Suprapubic skin (tissue), 4 donors: ENCODE measurements at places on chromosomes 11 and 22.

DNA sequence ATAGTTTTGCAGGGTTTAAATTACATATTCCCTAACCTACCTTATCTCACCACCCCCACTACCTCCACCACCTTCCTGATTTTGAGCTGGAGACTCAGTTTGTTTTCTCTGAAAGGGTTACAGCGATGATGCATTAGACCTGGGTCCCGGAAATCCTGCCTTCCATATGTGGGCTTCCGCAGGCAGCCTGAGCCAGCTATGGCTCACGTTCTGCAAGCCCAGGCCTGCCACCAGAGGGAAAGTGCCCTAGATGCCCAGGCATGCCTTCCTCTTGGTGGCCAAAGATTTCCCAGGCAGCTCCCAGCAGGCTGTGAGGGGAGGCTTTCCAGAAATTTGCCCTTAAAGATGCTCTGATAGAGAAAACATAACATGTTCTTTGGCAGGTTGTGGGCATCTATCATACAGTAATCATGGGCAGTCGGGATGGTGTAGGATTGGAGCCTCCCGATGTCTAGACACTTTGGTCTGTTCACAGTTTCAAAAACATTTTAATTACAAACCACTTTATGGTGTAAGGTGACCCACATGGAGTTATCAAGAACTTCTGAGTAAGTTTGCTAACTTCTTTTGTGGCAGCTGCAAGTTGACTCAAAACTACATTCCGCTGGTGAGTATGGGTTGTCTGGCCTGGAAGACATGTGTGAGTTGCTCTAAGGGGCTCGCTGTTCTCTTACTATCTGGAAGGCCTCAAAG lies 79.3 kb downstream of the MICAL2 start:
- DNase-seq: no peak

- no peak for DNase-seq
These were observed 99.8 kb downstream of the PKNOX2 start for GRCh38 chr11:125264100-125265022.

GRCh38 chr11:30488304-30488998 lies 97.7 kb downstream of the MPPED2 start:
- no peak for DNase-seq

GRCh38 chr11:2088284-2088683 lies 50.9 kb downstream of the IGF2 start:
- DNase-seq: no peak

DNA sequence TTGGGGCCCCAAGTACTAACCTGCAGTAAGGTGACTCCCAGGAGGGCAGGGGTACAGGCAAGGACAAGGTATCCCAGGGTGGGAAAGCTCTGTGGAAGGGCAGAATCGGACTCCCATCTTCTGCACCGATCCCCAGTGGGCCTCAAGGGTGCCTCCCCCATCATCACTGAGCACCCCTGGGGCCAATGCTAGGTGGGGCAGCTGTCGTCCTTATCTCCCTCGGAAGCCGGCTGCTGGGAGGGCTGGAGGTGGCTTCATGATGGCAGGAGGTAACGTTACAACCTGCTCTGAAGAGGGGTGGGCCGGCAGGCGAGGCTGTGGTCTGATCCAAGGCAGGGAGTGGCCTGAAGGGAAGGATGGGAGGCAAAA lies 87.6 kb upstream of the LINC01488 start:
- no peak for DNase-seq

DNA sequence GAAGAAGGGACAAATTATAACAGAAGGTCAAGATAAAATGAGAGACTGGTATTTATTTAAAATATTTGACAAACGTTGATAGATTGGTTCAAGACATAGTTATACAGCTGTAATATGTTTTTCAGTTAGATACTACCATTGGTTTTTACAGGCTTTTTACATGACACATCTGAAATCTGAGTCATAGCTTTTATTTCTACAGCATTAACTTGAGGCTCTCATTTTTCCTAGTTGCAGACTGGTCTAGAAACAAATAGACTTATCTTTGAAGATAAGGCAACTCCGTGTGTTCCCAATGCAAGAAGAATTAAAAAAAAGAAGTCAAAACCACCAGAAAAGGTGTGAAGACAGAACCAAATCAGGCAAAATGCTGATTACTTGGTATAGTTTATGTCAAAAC lies 31.3 kb downstream of the CEP57 start:
- no peak for DNase-seq

DNA sequence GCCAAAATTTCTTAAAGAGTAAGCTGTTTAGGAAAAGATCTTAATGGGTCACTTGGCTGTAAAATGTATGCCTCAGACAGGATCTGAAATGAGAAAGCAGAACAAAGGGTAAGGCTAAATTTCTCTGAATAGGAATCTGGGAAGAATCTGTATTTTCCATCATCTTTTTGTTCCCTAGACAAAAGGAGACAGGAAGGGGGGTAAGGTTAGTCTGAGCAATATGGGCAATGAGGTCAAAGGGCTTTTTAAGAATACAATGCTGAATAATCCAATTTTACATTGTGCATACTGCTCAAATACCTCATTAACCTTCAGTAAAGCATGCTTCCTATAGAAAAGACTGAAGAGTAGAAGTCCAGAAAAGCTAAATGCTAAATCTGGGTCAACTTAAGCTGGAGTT lies 34.6 kb downstream of the CLDN25 start:
- DNase-seq: no peak

DNA sequence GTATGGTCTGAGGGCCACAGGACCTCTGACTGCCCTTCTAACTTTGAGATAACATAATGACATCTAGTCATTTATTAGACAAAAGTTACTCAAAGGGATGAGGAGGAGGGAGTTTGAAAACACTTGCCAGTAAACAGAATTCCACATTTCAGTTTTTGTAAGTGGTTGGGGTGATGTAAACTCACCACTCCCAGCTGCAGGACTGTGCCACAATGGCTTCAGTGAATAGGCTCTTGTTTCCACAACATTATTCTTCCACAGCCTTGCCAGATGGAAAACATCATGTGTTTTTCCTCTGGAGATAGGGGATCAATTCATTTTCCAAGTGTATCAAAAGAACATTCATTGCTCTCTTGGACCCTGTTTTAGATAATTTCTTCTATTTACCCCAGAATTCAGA lies 147.2 kb upstream of the BDNF start:
- DNase-seq: no peak

DNA sequence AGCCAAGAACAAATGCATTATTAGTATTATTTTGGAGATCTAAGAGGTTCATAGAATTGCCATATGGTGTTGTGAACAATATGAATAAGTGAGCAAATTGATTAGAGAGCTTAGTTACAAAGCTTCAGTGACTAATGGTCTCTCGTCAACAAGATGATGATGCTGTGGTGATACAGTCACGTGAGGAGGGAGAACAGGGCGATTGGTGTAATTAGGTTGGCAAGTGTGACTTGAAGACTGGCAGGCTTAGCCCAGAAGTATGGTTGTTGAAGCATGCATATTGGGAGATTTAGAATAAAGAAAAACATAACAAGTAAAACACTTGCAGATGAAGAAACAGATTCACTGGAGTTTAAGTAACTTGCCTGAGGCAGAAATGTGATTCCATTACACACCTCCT lies 100.6 kb upstream of the SORL1-AS1 start:
- DNase-seq: no peak

- no peak for DNase-seq
These were observed 77.8 kb upstream of the LINC01488 start for GRCh38 chr11:69403556-69404215.

GRCh38 chr11:26834601-26835000 lies 112.7 kb upstream of the SLC5A12 start:
- no peak for DNase-seq

DNA sequence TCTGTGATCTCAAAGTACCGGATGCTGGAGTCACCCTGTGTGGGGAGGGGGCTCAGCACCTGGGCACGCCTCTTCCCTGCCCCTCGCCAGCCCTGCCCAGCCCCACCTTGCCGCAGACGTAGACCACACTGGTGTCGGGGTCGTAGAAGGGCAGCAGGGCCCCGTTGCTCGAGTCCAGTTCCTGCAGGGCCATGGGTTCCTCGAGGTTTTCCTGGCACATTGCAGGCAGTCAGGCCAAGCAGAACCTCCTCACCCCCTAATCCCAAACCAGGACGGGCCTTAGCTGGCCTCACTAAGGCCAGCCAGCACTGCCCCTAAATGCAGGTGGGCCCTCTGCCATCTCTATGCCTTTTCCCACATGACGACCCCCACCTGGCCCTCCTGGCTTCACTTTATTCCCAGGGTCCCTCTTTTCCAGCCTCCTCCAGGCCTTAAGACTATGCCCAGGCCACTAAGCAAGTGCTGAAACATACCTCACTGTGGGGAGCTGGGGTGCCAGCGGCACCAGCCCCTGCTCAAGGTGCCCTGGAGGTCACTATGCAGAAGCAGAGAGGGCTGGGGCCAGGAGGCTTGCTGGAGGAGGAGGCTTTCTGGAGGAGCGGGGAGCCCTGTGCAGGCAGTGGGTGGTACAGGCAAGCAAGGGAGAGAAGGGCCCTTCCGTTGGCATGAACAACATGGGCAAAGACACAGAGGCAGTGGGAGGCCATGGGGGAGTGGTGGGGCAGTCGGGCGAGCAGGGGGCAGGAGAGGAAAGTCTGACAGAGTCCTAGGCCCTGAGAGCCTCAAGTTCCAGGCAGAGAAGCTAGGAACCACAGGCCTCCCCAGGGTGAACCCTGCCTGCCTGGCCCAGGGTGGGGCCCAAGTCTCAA lies 2.8 kb downstream of the CORO1B start:
- no peak for DNase-seq

GRCh38 chr11:76636826-76637460 lies 33.6 kb downstream of the LRRC32 start:
- DNase-seq: no peak

GRCh38 chr22:42202669-42203068 lies 67.8 kb downstream of the TCF20 start:
- no peak for DNase-seq

DNA sequence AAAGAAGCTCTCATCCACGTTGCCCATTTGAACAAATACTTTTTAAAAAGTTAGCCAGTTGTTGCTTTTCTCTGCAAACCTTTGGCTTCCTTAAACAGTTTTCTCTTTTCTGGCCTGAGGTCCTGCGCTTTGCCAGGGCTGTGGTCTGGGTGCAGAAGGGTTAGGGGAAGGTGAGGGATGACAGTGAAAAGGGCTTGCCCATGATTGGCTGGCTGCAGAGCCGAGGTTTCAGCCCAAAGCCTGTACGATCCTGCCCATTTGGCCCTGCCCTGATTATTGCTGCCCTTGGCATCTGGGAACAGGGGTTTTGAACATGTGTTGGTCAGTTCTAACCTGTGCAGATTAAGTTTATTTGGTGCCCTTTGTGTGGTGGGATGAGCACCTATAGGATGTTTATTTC lies 1.5 kb downstream of the INCENP start:
- DNase-seq: no peak

GRCh38 chr22:45472426-45472825 lies 30.3 kb upstream of the FBLN1 start:
- no peak for DNase-seq

DNA sequence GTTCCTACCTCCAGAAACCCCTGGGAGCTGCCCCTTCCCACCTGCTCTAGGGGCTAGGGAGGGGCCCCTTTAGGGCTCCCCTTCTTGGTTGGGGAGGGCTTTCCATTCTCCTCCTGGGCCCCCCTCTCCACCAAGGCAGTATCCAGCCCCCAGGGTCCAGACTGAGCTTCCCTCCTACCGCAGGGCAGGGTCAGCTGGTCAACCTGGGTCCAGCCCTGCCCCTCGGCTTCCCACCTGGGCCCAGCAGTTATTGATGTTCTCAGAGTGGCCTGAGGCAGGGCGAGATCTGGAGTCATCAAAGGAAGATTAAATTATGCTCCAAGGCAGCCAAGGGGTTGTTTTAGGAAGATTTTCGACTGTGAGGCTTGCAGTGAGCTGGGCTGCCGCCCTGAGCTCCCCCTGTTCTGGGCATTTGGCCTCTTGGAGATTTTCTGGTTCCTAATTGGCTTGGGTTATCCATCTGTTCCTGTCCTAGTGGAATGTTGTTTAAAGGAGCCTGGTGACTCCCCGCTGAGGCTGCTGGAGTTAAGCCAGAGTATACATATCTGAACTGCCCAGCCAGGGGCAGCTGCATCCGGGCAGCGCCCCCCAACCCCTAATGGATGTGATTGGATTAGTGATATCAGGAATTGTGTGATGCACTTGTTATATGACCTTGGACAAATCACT lies 1.8 kb upstream of the SLC22A8 start:
- DNase-seq: peak; percentile 41

DNA sequence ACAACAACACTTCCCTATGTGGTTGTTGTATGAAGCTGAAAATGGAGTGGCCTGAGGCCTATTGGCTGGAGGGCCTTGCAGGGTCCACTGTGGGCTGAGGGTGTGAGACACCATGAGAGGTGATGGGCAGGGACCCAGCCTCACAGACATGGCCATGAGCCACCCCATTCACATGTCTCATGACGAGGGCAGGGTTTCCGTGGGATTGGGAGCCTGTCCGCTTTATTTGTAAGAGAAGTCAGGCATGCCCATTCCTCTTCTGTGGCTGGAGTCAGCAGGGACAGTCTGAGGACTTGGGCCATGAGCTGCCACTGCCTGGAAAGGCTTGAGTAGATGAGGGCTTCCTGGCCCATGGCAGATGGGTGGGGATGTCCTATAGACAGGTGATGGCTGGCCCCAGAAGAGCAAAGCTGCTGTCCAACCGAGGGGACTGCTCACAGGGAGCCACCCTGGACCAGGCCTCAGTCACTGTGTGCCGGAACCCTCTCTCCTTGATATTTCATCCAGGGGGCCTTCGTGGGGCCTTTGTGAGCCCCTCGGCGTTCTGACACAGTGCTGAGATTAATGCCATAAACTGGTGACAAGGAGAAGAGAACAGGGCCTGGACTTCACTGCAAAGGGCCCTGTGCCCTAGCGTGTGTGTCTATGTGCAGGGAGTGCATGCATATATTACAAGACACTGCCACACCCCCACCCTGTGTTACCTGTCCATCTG lies 971.9 kb downstream of the BRD1 start:
- peak; percentile 49 for DNase-seq

GRCh38 chr11:7511401-7511800 lies 2.4 kb upstream of the PPFIBP2 start:
- peak; percentile 81 for DNase-seq

DNA sequence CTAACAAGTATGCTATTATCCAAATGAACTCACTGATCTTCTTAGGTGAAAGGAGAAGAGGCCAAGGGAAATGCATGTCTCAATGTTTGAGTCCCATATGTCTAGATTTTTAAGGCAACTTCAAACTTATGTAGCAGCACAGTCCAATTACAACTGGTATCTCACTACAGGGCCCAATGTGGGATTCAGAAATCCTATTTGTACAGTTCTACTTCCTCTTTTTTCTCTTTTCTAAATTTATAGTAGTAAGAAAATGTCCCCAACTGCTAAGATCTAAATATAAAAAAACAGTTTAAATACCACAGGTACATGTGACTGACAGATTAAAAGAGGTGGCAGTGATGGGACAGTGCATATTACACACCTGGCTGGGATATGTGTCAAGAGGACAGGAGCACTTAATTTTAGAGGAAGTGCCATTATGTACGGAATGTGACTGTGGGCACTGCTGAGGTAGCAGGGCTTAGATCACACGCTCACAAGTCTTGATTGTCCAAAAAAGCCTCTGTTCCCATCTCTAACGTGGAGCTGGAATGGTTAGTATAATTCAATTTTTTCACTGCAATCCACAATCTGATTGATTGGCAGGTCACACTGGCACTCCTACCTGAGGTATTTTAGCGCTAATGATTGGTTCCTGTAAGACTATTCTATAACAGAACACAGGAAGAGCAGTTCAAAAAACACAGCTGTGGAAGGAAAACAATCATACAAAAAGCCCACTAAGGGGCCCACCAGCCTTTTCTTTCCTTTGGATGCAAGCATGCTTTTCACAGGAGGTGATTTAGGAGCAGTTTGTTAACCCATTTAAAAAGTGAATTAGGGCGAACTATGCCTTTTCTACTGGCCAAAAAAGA lies 34.6 kb downstream of the APOL5 start:
- DNase-seq: no peak

- DNase-seq: no peak
These were observed 252 bp downstream of the APOL2 start for GRCh38 chr22:36239150-36239400.

- DNase-seq: no peak
These were observed 80.2 kb downstream of the PLEKHA7 start for GRCh38 chr11:16933756-16934603.
